ENCODE measurements at places on chromosomes 2 and 18. TPM values are rescaled to one million over a fixed set of nuclear protein-coding genes. Genes with fewer than 3 reads are reported as not detected.

- DNase-seq = no peak
These were observed 23.5 kb downstream of the TNS1 start for GRCh38 chr2:217979151-217979811.

DNA sequence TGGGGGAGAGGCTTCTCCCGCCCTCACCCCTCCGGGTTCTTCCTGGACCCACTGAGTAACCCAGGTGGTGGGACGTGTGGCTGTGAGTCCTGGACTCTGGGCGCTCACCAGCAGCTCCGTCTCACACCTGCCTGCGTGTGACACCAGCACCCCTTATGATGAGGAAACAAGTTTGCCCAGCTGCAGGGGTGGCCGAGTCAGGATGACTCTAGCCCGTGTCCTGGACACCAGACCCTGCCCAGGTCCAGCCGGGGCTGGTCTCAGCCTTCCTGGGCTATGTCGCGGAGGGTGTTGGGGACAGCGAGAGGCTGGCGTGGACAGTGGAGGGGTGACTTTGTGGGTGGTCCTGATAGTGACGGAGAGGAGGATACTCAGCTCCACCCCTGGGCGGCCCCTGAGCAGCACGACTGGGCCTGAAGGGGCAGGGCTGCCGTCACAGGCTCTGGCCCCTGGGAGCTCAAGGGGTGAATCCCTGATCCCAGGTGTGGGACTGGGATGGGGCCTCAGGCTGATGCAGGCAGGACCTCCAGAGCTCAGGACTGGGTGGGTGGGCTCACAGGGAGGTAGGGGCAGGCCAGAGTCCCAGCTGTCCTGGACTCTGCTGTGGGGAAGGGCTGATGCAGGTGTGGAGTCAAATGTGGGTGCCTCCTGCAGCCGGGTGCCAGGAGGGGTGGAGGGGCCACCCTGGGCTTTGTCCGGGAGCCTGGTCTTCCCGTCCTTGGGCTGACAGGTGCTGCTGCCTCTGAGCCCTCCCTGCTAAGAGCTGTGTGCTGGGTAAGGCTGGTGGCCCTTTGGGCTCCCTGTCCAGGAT lies 3.7 kb downstream of the GPR35 start:
- no peak for DNase-seq

- no peak for DNase-seq
These were observed 10.5 kb downstream of the CNGA3 start for GRCh38 chr2:98356729-98357128.

DNA sequence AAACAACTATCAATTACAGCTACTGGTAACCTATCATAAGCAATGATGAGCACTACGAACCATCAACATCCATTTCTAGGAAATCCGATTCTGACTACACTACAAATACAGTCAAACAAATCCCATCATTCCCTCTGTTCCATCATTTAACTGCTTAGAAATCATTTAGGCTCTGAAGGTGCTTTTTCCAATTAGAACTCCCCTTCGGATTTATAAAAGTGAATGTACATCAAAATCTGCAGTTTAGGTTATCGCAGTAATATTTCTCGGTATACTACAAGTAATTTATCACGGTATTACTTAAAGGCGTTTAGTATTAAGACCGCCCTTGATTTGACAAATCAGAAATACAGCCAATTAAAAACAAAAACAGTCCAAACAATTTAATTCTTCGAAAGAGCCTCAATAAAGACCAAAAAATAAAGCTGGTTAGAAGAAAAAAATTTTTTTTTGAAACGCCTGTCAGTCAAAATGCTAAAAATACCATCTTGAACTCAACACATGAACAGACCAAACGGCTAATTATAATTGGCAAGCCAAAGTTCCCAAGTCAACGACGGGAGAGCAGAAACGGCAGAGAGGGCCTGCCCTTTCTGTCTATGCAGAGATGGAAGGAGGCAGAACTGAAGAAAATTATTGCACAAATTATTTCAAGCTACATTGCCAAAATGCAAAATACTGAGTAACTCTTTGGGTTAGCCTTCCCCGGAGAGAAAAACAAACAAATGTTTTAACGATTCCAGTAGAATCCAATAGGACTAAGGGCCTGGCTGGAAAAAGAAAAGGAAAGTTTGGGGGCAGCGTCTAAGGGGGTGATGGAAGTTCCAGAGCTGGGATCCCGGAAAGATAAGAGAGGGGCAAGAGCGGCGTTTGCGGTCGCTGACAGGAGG lies 1.2 kb downstream of the VPS54 start:
- no peak for DNase-seq

GRCh38 chr2:179655627-179656026 lies 205.8 kb downstream of the ZNF385B start:
- no peak for DNase-seq

DNA sequence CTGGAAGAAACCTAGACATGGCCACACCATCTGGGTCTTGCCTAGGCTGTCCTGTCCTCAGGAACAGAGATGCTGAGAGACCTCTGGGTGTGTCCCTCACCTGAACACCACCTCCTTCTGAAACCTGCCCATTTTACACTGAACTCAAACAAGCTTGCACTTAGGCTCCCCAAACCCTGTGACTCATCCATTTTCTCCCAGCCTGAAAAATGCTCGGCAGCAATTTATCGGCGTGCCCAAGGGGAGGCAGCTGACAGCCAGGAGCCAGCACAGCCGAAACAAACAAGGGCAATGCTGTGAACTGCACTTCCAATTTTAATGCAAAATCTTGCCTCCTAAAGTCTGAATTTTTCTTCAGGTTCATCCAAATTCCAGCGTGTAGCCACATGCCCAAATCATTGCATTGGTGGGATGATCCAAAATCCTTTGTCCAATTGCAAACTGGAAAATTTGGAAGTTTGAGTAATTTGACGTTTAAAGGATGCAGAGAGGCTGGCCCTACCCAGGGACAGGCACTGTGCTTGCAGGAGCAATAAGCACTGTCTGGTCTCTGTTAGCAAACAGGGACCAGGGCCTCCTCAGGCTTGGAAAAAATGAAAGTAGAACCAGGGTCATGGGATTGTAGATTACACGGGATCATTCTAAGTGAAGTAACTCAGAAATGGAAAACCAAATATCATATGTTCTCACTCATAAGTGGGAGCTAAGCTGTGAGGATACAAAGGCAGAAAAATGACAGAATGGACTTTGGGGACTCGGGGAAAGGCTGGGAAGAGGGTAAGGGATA lies 67.7 kb downstream of the GALNT14 start:
- no peak for DNase-seq

DNA sequence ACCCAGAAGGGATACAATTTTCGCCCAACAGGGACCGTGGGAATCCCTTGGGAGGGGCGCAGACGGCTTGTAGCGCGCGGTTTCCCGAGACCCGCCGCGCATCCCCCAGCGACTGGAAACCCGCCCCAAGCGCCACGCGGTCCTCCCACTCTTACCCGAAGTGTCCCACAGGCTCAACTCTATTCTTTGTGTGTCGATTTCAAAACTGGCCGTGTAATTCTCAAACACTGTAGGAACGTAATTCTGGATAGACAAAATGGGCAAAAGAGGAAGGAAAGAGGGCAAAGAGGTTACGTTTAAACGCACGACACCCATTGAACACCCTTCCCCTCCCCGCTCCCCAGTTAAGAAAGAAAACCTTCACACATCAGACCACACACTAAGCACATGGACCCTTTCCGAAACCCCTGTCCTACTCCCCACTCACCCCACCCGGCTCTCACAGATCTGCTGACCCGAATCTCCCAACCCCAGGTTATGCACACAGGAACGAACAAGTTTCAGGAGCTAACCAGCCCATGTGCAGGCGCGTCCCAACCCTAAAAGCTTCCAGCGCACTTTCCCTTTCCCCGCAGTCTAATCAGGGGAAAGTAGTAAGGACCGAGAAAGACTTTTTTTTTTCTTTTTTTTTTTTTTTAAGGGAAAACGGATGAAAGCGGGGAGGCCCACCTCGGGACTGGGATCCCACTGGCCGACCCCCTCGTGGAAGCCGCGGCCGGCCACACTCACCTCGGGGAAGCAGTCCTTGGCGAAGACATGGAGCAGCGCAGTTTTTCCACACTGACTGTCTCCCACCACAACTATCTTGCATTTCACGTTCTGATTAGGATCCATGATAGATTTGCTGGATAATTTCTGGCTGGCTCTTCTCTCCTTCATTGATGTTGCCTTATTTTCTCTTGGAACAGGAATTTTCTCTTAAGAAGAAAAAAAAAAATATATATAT lies 655 bp downstream of the RND3 start:
- DNase-seq = no peak

ICOS gene
- 41.9 TPM for total RNA-seq

SLC5A7 gene
- not detected for total RNA-seq

CD8A gene
- total RNA-seq = 140 TPM
